ENCODE measurements at places on chromosomes 11 and 22.

DNA sequence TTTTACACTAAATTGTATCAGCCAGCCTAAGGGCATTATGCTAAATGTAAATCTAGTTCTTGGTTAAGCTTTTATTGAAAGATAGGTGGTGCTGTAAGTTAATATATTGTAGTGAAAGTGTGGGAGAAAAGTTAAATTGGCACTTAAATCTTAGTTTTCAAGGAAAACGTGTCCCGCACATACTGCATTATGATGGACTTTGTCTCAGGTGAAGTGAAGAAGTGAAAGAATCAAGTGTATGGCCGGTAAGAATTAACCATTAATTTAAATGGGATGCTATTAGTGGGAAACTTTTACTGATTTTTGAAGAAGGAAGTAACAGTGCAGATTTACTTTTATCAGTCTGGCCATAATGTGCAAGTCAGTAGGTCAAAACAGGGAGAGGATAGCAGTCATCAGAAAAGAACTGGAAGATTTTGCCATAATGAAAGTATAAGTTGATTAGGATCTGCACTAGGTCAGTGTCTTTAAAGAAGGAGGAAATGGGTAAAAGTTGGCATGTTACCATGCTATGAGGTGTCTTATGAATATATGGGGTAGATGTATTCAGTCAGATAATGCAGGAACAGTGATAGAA lies 81.6 kb downstream of the PDHX start:
- no peak for DNase-seq
- H3K27me3 ChIP-seq = no peaks in the 10 kb centered on the region
- no peak overlapping the region for H3K27ac ChIP-seq
- no peaks in the 10 kb centered on the region for H3K36me3 ChIP-seq
- peaks cover 6% of the 10 kb centered on the region for H3K4me1 ChIP-seq

DNA sequence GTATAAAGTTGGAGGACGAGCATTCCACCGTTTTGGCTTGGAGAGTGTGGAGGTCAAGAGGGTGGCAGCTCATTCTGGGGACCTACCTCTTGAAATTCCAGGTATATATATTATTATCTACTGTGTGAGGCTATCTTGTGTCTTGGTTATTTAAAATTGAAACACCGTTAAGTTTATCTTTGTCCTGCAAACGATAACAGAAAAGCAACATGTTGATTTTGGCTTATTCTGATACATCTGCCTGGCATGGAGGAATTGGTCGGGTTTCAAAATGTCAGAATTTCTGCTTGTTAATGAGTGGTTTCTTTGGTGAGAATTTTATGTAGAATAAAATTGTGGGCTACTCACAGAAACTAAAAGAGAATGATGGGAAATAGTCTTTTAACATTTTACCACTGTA lies 54.4 kb downstream of the SVIP start:
- no peak for DNase-seq
- no peaks in the 10 kb centered on the region for H3K27me3 ChIP-seq
- no peak overlapping the region for H3K4me3 ChIP-seq
- no peaks in the 10 kb centered on the region for H3K4me1 ChIP-seq
- H3K27ac ChIP-seq = no peak overlapping the region

DNA sequence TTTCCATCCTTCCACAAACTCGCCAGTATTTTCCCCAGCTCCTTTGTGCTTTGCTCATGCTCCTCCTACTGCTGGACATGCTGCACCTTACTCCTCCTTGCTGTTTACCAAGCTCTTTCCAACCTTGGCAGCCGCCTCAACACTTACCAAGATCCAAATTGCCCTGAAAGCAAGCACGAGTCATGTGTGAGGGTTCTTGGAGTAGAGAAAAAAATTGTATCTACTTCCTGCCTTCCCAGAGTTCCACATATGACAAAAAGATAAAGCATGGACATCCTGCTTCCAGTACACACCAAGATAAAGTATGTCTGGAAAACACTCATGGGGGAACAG lies 767.5 kb downstream of the NTM start:
- H3K4me1 ChIP-seq = no peaks in the 10 kb centered on the region
- no peaks in the 10 kb centered on the region for H3K36me3 ChIP-seq
- H3K27ac ChIP-seq = no peak overlapping the region
- DNase-seq = no peak
- H3K27me3 ChIP-seq = no peaks in the 10 kb centered on the region
- H3K4me3 ChIP-seq = no peak overlapping the region

GRCh38 chr11:11786771-11787170 lies 55.0 kb upstream of the USP47 start:
- no peaks in the 10 kb centered on the region for H3K27me3 ChIP-seq
- no peaks in the 10 kb centered on the region for H3K4me1 ChIP-seq
- H3K27ac ChIP-seq = no peak overlapping the region
- no peak overlapping the region for H3K4me3 ChIP-seq

DNA sequence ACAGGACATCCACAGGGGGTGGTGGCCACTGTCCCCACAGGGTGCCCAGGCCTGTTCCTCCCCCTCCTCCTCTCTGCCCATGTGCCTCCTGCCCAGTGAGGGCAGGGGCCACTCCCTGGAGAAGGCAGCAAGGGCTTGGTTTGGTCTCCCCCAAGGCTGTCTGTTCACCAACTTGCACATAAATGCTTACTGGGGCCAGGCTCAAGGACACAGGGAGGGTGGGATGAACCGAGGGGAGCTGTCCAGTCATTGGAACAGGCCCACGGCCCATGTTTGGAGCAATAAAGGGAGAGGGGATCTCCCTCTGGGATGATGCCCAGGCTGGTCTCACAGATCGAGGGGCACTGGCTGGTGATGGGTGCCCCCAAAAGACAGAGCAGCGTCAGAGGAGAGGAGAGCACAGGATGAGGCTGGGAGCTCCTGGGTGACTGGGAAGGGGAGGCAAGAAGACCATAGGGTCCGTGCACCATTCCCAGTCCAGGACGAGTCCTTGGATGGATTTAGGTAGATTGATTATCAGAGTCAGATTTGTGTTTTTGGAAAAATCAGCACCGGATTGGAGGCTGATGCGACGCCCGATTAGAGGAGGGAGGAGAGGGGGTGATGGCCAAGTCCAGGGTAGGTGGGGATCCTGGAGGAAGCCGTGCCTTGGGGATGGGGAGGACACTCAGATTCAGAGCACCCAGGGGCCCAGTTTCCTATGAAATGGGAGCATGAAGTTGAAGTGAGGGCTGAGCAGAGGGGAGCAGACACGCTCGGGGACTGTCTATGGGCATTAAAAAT lies 1.1 kb downstream of the IGLL5 start:
- no peaks in the 10 kb centered on the region for H3K4me1 ChIP-seq
- no peaks in the 10 kb centered on the region for H3K36me3 ChIP-seq
- no peak overlapping the region for H3K27ac ChIP-seq
- no peak for DNase-seq
- H3K4me3 ChIP-seq = no peak overlapping the region

- H3K27me3 ChIP-seq = no peaks in the 10 kb centered on the region
- no peak for DNase-seq
- H3K4me1 ChIP-seq = peaks cover 8% of the 10 kb centered on the region
- no peak overlapping the region for H3K27ac ChIP-seq
- no peaks in the 10 kb centered on the region for H3K36me3 ChIP-seq
Observed at GRCh38 chr11:12372111-12372510, 5.3 kb upstream of the PARVA start.

DNA sequence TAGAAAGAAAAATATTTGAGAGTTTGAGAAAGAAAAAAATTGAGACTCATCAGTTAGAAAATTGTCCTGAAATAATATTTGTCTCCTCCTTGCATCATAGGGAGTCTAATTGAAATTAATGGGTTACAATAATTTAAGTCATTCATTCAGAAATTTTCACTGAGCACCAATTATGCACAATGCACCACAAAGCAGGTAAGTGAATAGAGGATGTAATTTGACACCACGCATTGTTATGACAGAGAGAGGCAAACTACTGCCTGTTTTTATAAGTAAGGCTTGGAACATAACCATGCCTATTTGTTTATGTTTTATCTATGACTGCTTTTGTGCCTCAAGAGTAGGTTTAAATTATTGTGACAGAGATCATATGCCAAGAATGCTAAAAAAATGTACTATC lies 537.9 kb upstream of the FAT3 start:
- DNase-seq = no peak
- H3K4me3 ChIP-seq = no peak overlapping the region
- H3K4me1 ChIP-seq = no peaks in the 10 kb centered on the region
- H3K36me3 ChIP-seq = no peaks in the 10 kb centered on the region
- H3K27me3 ChIP-seq = no peaks in the 10 kb centered on the region

Measured in upper lobe of left lung (tissue), 6 donors.